Neural crest cell (in vitro differentiated cells): ENCODE measurements at places on chromosomes 3 and 15. TPM values are rescaled to one million over a fixed set of nuclear protein-coding genes. Genes with fewer than 3 reads are reported as not detected.

DNA sequence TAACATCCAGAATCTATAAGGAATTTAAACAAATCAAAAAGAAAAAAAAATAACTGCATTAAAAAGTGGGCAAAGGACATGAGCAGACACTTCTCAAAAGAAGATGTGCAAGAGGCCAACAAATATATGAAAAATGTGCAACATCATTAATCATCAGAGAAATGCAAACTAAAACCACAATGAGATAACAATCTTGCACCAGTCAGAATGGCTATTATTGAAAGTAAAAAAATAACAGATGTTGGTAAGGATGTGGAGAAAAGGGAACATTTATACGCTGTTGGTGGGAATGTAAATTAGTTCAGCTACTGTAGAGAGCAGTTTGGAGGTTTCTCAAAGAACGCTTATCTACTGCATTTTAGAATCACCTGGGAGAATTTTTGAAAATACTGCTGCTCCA lies 186.1 kb downstream of the OTOL1 start:
- no peak for DNase-seq
- no peak overlapping the region for H3K27ac ChIP-seq

GRCh38 chr3:64295594-64295993 lies 70.3 kb upstream of the PRICKLE2 start:
- no peak overlapping the region for H3K27ac ChIP-seq
- no peaks in the 10 kb centered on the region for H3K27me3 ChIP-seq
- peaks cover 12% of the 10 kb centered on the region for H3K36me3 ChIP-seq
- no peaks in the 10 kb centered on the region for H3K4me1 ChIP-seq
- H3K4me3 ChIP-seq = no peak overlapping the region

DNA sequence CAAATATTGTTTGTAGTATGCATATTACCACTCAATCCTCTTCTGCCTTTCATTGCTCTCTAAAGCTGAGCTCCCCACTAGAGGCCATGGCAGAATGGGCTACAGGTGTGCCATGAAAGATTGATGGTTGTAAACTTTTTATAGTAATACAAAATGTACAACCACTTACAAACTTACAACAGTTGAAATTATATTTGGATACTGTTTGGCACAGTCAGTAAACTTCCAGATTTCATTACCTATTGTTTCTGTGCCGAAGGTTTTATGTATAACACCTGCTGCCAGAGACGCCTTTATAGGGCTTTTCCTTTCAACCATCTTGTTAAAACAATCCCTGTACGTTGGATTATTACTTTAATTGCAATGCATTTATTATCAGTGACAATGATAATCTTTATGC lies 7.0 kb downstream of the ROPN1 start:
- peaks cover 53% of the 10 kb centered on the region for H3K27me3 ChIP-seq
- H3K4me3 ChIP-seq = no peak overlapping the region
- peaks cover 6% of the 10 kb centered on the region for H3K4me1 ChIP-seq
- no peak overlapping the region for H3K27ac ChIP-seq
- peaks cover under 1% of the 10 kb centered on the region for H3K36me3 ChIP-seq
- DNase-seq = no peak

DNA sequence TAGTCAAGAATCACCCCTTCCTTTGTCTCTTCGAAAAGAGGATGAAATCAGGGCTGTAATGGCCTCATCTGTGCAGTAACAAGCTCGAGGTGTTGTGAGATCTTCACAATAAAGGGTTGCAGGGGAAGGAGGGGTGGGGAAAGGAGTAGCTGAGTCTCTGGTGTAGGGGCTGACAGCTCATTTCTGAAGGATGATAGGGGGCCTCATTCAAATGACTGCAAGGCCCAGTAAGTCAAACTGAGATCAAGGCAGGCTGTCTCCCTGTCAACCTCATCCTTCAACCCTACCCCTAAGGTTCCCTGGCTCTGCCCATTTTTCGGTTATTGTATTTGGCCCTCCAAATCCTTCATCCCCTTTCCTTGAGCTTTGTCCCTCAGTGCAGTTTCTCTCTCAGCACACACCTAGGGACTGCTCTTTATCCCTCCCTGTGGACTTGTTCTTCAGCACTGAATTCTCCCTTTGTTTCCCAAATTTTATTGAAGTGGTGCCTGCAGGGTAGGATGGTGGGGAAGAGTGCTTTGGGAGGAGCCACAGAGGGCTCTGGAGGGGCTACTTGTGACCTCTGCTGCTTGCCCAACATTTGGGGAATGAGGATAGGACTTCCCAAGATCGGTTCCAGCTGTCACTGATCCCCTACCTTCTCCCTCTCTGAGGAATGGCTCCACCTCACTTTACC lies 38.1 kb downstream of the ZNF589 start:
- H3K36me3 ChIP-seq = no peaks in the 10 kb centered on the region
- DNase-seq = no peak
- H3K27ac ChIP-seq = no peak overlapping the region
- H3K4me1 ChIP-seq = peaks cover 11% of the 10 kb centered on the region

- DNase-seq = no peak
- no peak overlapping the region for H3K4me3 ChIP-seq
- H3K36me3 ChIP-seq = no peaks in the 10 kb centered on the region
- no peak overlapping the region for H3K27ac ChIP-seq
- no peaks in the 10 kb centered on the region for H3K27me3 ChIP-seq
Observed at GRCh38 chr3:160012108-160012507, 23.5 kb downstream of the IL12A start.

DNA sequence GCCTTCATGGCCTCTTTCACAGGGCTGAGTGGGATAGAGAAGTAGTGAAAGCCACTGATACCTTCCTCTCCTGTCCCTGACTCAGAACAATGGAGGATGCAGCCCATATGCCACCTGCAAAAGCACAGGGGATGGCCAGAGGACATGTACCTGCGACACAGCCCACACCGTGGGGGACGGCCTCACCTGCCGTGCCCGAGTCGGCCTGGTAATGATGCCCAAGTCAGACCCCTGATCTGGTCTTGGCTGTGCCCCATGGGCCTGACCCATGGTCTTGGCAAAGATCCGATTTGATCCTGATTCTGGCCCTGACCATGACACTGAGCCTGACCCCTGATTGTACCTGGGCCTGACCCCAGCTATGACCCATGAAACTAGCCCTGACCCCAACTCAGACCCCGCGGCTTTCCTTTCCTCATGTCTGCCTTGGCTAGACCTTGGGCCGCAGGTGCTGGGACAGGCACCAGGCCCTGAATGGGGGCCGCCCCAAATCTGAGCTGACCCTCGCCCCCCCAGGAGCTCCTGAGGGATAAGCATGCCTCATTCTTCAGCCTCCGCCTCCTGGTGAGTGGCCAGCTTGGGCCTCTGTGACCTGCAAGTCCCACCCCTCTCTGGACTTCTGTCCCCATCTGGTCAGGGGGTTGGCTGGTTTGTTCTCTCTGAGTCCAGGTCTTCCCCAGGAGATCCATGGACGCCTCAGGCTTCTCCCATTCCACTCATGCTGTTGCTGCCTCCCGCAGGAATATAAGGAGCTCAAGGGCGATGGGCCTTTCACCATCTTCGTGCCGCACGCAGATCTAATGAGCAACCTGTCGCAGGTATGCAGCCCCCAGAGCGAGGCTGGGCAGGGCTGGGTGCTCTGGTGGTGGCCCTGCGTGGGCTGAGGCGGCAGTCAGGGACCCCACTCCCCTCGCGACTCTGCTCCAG lies 15.6 kb downstream of the NT5DC2 start:
- no peaks in the 10 kb centered on the region for H3K36me3 ChIP-seq
- no peaks in the 10 kb centered on the region for H3K27me3 ChIP-seq
- no peaks in the 10 kb centered on the region for H3K4me1 ChIP-seq
- no peak overlapping the region for H3K27ac ChIP-seq
- DNase-seq = no peak
- no peak overlapping the region for H3K4me3 ChIP-seq

GOLGA6B gene
- total RNA-seq = not detected in 2 replicates

ZNF445 gene
- total RNA-seq = 46.1 and 49.0 TPM in 2 replicates

MUC4 gene
- not detected in 2 replicates for total RNA-seq

PTX3 gene
- total RNA-seq = 41.1 and 45.6 TPM in 2 replicates

SLCO3A1 gene
- total RNA-seq = 6.1 and 6.3 TPM in 2 replicates

POPDC2 gene
- 2.8 and 3.8 TPM in 2 replicates for total RNA-seq

SLC6A11 gene
- total RNA-seq = 2.1 and 2.6 TPM in 2 replicates

SLC38A3 gene
- total RNA-seq = 1.8 and 2.7 TPM in 2 replicates
